ENCODE measurements at places on chromosomes 2 and 18.

DNA sequence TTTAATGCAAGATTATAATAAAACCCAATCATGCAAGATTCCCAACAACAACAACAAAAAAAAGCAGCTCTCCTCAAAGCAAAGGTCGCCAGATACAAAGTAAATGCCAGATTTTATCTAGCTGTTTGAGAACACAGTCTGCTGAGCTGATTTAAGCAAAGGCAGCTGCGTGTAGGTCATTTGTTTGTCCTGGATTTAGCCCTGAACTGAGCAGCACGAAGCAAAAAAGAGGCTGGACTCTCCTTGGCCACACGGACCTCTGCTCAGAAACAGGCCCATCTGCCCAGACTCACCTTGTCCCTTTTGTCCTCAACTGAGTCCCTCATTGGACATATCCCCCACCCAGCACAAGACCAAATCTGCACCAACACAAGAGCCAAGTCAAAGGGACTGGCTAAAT, 91.5 kb downstream of the PID1 start:
- no peak for DNase-seq

GRCh38 chr2:159916511-159916910, 118.5 kb upstream of the CD302 start:
- no peak for DNase-seq

DNA sequence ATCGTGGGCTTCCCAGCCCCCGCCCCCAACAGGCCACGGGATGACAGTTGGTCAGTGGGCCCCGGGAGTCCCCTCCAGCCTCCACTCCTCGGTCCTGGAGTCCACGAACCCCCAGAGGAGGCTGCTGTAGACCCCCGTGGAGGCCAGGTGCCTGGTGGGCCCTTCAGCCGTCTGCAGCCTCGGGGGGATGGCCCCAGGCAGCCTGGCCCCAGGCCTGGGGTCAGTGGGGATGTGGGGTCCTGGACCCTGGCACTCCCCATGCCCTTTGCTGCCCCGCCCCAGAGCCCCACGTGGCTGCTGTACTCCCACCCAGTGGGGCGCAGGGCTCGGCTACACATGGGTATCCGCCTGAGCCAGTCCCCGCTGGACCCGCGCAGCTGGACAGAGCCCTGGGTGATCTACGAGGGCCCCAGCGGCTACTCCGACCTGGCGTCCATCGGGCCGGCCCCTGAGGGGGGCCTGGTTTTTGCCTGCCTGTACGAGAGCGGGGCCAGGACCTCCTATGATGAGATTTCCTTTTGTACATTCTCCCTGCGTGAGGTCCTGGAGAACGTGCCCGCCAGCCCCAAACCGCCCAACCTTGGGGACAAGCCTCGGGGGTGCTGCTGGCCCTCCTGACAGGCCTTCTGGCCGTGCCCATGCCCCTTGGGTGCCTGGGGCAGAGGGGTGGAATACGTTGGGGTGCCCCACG, 7.6 kb downstream of the NEU4 start:
- DNase-seq = no peak

DNA sequence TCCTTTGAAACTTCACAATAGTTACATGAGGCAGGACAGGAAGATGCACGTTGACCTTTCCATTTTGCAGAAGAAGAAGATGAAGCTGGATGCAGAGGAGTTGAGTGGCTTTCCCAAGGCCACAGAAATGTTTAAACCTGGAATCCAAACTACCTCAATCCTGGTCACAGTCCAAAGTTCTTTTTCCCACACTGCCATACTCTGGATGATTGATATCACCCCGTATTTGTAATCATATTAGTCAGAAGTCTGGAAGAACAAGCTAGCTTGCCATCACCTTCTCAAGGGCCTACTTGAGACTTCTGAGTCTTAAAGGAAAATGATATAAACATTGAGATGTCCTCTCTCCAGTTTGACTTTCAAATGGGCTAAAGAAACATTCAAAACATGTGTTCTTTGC, 190.1 kb downstream of the LNPK start:
- peak; percentile 60 for DNase-seq

GRCh38 chr2:181300600-181301291, 156.4 kb upstream of the ITGA4 start:
- DNase-seq = peak; percentile 7

- DNase-seq = no peak
Observed at GRCh38 chr2:134716721-134717243, 2.0 kb downstream of the TMEM163 start.

- no peak for DNase-seq
Observed at GRCh38 chr18:24799720-24800119, 339.3 kb downstream of the HRH4 start.

DNA sequence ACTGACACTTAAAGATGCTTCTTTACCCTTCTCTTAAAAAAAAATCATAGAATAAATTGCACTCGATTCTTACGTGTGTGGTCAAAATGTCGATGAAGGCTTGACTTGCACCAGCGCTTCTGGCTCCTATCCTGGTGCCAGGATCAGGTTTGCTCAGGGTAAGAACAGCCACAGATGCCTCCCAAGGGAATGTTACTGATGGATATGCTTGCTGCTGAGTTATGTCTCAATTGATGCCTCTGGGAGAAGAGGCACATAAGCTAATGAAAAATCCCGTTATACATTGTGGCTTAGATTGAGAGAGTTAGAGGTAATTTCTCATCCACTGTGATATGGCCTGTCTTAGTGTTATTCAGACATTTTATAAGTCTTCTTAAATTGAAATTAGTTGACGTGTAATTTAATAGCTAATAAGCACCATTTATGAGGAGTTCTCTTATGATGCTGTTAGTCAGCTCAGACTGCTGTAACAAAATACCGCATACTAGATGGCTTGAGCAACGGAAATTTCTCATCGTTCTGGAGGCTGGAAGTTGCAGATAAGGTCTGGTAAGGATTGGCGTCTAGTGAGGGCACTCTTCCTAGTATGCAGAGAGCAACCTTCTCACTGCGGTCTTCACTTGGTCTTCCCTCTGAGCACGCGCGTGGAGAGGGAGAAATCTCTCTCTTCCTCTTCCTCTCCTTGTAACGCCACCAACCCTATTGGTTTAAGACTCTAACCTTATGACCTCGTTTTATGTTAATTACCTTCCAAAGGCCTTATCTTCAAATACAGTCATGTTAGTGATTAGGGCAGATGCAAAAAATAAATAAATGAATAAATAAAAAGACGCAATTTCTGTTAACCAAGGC, 116.6 kb upstream of the NOSTRIN start:
- peak; percentile 99 for DNase-seq

- peak; percentile 29 for DNase-seq
Observed at GRCh38 chr2:71299507-71299906, 32.1 kb upstream of the ZNF638 start.

DNA sequence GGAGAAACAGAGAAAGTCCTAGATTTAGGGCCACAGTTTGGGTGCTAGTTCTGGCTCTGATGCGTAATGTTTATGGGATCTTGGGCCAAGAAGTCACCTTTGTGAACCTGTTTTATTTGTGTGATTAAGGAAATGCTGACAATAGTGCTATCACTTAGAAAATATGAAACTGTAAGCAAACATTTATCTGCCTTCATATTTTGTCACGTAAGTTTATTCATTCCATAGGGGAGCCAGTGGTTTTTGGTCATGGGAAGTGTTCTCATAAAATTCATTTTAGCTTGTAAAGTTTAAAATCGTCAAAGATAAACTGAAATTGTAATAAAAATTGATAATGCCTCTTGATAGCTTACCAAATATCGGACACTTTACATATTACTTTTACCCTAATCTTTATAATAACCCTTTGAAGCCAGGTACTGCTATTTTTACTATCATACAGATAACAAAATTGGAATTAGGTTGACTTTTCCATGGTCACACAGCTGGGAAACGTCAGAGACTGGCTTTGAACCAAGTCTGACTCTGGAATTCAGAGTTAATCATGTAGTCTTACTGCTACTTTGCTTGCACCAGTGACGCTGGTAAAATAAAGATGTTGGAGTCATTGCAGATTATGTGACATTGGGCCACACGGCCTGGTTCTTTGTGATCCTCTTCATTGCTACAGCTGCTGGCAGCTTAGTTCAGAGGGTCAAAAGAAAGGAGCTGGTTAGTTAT, 99.7 kb downstream of the ICA1L start:
- peak; percentile 17 for DNase-seq

GRCh38 chr2:134479696-134480330, 225.9 kb downstream of the MGAT5 start:
- DNase-seq = no peak

- no peak for DNase-seq
Observed at GRCh38 chr2:83695530-83695929, 763.5 kb downstream of the SUCLG1 start.

DNA sequence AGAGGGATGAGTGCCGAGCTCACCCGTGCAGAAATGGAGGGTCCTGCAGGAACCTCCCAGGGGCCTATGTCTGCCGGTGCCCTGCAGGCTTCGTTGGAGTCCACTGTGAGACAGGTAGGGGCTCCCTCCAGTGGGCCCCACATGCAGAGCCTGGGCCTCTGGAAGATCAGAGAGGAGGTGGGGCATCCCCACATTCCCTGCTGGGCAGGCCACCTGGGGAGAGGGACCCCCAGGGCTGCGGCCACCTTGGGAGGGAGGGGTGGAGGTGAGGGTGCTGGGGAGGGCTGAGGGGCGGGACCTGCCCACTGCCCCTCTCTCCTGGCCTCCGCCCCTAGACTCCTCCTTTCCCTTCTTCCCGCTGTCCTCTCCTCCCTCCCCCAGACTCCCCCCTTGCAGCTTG, 38.5 kb downstream of the MTERF4 start:
- DNase-seq = no peak

DNA sequence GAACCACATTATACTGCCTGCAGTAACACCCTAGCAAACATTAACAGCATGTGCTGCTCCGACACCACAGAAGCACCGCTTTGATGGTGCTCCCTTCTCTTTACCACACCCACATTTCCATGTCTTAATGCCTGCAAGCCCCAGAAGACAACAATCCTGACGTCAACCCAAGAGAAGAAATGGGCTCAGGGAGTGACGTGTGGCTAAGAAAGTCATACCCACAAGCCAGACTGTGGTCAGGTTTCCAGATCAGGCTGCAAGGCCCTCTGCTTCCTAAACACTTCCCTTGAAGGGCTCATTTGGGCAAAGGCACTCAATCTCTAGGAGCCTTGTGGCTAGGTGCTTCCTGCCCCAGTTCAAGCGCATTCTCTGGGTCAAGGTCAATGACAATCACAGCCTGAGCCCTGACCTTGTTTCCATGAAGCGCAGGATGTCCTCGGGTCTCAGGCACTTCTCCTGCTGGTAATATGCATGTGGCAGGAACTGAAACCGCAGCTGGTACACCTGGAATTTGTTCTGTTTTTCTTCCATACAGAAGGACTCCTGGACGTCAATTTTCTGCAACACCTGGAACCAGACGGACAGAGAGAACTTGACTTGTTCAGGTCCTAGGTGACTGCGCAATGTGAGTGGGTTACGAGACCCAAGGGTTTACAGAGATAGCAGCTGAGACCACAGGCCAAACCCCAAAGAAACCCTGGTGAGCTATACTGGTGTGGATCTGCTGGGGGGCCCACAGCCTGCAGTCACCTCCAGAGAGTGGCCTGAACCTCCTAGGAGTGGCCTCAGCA, 67.2 kb downstream of the POLR1A start:
- peak; percentile 92 for DNase-seq

- DNase-seq = no peak
Observed at GRCh38 chr18:67453901-67454300, 62.6 kb downstream of the DSEL start.

GRCh38 chr2:191696001-191696400, 18.1 kb downstream of the NABP1 start:
- peak; percentile 91 for DNase-seq

GRCh38 chr2:234711308-234711707, 214.4 kb upstream of the ARL4C start:
- no peak for DNase-seq

DNA sequence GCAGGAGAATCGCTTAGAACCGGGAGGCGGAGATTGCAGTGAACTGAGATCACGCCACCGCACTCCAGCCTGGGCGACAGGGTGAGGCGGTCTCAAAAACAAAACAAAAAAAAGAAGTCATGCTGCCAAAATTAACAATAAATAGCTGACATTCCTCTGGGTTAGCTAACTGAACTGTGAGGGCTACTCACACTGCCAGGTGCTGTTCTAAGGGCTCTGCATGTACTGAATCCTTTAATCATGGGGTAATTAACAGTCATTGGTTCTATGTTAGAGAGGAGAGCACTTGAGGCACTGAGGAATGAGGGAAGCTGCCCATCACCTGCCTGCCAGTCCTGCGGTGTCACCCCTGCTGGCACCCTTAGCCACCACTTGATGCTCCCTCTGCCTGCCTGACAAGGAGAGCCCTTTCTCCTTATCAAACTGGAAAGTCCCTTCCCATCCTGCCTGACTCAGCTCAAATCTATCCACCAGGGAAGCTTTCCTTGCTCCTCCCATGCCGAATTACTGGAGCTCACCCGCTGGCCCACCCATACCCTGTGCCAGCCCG, 73.0 kb upstream of the RIOK3 start:
- DNase-seq = peak; percentile 50

- DNase-seq = no peak
Observed at GRCh38 chr2:126798276-126799140, 100.2 kb upstream of the TEX51 start.

All from amniotic epithelial cell (primary cell).